Activated CD8-positive, alpha-beta memory T cell treated with anti-CD3 and anti-CD28 coated beads for 1 hour (primary cell): ENCODE measurements at places on chromosomes 4 and X.

- no peak for DNase-seq
These were observed 1.7 kb downstream of the RNF175 start for GRCh38 chr4:153758136-153758535.

- no peak for DNase-seq
These were observed 114.0 kb downstream of the RBM47 start for GRCh38 chr4:40515398-40516293.

GRCh38 chr4:25552580-25553271, 102.9 kb upstream of the SLC34A2 start:
- DNase-seq, result no peak

DNA sequence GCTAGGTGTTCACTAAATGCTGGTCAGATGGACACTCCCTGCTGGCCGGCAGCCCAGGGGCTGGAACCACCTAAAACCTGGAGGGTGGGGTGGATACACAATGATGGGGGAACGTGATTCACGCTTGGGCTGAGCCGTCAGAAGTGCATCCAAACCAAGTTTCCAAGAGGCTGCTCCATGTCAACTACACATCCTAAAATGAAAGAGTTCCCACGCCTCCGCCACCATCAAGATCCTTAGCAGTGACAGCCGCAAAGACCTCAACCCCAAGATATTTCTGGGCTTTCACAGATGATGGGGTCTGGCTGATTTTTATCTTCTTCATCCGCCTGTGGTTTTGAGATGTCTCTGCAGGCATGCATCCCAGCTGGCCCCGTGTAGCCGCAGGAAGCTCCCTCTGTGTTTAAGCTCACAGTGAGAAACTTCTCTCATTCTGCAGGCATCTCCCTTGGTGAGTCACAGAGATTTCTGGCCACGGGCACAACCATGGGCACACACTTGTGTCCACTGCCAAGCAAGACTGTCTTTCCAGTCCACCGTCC, 84.4 kb downstream of the HTRA3 start:
- DNase-seq, result no peak

GRCh38 chr4:40317916-40318658, 17.0 kb upstream of the CHRNA9 start:
- no peak for DNase-seq

GRCh38 chr4:153155686-153156085, 48.6 kb upstream of the TRIM2 start:
- no peak for DNase-seq

DNA sequence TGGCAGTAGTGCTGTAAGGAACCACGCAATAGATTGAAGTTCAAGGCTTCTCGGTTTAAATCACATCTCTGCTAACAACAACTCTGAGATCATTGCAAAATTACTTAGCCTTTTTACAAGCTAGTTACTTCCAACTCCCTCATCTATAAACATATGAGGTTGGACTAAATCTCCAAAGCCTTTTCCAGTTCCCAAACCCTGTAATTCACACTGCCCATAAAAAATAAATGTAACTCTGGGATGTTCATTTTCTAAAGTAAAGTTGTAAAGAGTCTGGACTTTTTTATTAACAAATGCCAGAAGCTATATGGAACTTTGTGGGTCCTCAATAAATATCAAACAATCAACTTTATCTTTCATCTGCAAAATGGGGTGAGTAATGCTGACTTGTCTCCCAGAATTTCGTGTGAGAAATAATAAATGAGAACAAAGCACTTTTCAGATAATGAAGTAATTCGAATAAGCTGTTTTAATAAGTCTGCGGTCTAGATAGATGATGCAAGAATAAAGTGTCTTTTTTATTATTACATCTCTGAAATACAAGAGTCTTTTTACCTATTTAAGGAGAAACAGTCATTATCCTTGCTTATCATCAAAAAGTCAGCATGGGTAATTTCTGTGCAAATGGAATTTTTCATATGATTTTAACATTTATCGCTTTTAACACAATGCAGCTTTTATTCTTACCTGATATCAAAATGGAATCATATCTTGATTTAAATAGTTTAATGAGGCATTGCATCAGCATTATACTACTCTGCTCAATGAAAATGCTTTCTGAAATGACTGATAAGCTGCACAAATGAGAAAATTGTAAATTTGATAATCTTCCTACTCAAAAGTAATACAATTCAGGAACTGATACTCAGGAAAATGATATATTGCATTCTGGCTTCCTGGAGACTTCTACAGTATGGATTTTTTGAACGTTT, 252.6 kb downstream of the BANK1 start:
- no peak for DNase-seq

- no peak for DNase-seq
These were observed 165.7 kb upstream of the CT83 start for GRCh38 chrX:116628464-116628863.
